Panc1 (cell line): ENCODE measurements at places on chromosomes 13 and 19.

DNA sequence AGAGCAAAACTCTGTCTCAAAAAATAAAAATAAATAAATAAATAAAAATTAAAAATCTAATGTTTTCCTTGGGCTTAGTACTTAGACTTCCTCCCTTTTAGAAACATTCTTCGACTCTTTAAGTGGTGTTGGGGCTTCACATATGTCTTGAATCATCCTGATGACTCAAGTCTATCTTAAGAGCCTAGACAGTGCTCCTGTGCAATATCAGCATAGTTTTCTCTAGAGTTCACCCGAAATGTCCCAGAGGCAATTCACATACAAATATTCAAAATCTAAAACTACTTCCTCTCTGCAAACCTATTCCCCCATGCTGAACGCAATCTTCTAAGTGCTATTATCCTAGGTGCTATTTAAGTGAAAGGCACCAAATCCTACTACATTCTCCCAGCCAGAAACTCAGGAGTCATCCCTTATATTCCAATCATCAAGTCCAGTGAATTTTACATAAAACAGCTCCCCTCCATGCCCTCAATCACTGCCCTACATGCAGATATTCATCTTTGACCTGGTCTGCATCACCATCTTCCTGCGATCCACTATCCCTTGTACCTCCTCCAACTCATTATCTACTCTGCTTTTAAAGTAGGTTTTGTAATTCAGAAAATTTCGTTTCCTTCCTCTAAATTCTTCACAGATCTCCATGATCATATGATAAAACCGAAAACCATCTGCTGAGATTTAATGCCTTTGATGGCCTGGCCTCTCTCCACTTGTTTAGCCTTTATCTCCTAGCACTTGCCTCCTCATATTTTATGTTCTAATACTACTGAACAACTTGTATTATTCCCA is 102.7 kb downstream of the ELF1 start:
- DNase-seq = no peak

GRCh38 chr13:23572836-23573235 is 2.6 kb downstream of the TNFRSF19 start:
- DNase-seq = no peak

- DNase-seq = no peak
Measured at GRCh38 chr13:89113744-89114143, 1442.6 kb downstream of the SLITRK5 start.

DNA sequence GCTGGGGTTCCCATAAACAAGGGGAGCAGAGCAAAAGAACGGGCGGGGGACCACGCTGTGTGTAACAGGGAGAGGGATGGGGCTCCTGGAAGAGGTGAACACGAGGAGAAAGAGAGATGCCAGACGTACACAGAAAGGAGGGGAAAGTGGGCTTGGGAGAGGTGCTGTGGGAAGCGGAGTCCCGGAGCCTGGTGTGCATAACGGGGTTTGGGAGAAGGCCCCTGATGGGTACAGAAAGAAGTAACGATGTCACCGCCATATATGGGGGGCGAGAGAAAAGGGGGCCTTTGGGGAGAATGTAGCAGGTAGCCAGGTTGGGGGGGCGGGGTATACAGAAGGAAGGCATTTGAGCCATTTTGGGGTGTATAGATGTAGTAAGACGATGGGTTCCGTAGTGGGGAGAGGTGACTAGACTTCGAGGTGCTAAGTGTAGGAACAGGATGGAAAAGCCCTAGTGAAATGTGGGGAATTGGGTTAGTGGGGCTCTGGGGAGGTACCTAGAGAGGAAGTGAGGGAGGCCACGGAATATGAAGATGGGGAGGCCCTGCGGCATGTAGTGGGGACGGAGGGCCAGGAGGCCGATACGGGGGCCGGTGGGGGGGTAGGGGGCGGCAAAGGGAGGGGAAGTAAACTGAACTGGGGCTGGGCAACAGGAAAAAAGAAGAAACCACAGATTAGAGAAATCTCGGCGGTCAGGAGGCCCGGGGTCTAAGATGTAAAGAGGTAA is 787 bp downstream of the ZNF580 start:
- no peak for DNase-seq

DNA sequence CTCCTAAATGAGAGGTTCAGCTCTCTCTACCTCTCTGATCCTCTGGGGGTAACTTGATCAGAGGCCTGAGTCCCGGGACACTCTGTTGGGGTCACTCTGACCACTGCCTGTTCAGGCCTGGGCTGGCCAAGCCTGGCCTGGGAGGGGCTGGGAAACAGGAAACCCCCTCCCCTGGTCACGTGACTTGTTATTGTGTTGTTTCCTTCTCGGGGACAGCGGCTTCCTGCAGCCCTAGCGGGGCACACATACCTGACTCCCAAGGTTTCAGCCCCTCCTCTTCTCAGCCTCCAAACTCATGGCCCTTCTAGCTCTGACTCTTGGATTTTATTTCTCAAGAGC is at the start of gene USHBP1:
USHBP1 (minus strand) TSS at position 105 of the 339 bp plus-strand sequence. CDS start 446 bp downstream, outside the sequence.
- no peak for DNase-seq

GRCh38 chr13:77047649-77048343 is 20.8 kb upstream of the FBXL3 start:
- DNase-seq = no peak

DNA sequence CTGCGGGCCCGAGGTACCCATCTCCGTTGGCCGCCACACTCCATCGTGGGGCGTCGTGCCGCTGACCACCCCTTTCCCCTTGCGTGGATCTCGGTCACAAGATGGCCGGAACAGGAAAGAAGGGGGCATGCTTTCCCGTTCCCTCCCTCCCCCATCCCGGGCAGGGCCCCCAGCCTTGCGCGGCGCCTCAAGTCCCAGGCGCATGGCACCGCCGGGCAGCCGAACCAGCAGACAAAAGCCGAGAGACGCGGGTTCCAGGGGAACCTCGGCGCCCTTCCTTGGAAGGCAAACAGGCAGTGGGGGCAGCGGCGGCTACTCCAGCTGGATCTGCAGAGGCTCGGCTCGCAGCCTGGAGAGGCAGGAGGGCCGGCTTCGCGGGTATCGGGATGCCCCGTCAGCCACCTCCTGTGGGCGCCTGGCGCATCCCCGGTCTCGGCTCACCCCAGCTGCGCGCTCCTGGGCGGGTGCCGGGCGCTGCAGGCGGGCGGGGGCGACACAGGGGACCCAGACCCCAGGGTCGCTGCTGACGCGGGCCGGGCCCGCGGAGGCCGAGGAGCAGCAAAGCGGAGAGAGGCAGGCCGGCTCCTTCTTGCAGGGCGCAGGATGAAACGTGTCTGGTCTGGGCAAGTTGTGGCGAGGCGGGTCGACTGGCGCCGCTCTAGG is 439 bp downstream of the DZIP1 start:
- DNase-seq = no peak

DNA sequence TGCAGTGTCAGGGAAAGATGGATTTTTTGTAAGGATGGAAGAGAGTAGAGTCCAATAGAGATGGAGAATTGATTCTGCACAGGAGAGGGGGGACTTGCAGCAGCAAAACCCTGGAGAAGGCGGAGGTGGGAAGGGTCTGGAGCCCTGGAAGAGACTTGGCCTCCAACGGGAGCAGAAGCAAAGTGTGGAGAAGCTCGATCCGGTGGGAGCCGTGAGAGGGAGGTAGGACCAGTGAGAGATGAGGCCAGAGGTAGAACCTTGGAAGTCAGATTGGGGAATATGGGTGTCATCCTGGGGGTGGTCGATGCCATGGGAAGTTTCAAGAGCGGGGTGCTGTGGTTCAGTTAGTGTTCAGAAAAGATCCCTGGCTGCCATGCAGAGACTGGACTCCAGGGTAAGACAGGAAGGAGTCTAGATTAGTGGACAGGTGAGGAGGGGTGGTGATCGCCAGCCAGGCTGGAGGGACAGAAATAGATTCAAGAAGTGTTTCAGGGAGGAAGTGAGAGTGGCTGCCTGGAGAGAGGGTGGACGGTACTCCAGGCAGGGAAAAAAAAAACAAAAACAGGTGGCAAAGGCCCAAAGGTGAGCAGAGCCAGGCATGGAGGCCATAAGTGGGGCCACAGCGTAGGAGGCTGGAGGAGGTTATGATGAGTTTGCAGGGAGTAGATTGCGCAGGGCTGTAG is 2.6 kb downstream of the PPP5C start:
- no peak for DNase-seq

DNA sequence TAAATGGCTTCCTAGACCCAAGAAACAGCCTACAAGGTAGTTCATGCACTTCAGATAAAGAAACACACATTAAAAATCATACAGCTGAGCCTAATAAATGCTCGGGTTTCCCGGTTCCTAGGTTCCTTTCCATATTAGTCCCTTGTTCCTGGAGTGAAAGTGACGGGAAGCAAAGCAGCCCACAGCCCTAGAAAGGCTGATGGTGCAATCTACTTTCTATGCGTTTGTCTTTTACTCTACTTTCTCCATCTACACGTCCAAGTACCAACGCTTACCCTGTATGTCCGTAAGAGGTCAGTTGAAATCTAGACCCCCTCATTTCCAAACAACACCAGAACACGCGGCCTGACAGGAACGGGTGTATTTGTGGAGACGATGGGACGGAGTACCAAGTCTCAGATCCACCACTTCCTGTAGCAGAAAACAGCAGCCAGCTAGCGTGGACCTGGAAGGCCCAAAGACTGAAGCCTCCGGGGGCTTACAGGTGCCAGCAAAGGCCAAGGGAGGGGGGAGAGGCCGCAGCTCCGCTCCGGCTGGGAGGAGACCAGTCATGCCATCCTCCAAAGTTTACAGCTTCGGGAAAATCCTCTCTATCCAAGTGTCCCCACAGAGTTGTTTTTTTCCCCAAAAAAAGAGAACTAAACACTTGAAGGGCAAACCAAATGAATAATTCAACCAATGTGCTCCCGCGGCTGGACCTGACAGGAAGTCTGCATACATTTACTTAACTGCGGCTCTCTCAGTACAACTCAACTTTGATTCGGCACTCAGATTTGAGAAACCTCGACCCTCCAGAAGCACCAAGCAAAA is 34.1 kb downstream of the STK24 start:
- DNase-seq = no peak

GRCh38 chr19:49247676-49248075 is 77.3 kb downstream of the SLC6A16 start:
- no peak for DNase-seq

- DNase-seq = no peak
Measured at GRCh38 chr19:43751466-43752220, 3.1 kb downstream of the SMG9 start.
